ENCODE measurements at places on chromosomes 6 and 20.
A peak's percentile ranks its signal among the peaks of the same experiment; 100 is the strongest.

GRCh38 chr6:155782320-155782731 lies 326.7 kb upstream of the NOX3 start:
- no peak for DNase-seq

GRCh38 chr6:107941627-107942026 lies 16.4 kb downstream of the SEC63 start:
- no peak for DNase-seq

- DNase-seq: no peak
Measured at GRCh38 chr20:48210111-48211027, 425.1 kb upstream of the SULF2 start.

GRCh38 chr6:87979737-87980136 lies 67.9 kb upstream of the SPACA1 start:
- no peak for DNase-seq

- DNase-seq: no peak
Measured at GRCh38 chr6:24448828-24449525, 40.4 kb downstream of the GPLD1 start.

GRCh38 chr6:4294636-4295035 lies 159.3 kb upstream of the ECI2 start:
- no peak for DNase-seq

DNA sequence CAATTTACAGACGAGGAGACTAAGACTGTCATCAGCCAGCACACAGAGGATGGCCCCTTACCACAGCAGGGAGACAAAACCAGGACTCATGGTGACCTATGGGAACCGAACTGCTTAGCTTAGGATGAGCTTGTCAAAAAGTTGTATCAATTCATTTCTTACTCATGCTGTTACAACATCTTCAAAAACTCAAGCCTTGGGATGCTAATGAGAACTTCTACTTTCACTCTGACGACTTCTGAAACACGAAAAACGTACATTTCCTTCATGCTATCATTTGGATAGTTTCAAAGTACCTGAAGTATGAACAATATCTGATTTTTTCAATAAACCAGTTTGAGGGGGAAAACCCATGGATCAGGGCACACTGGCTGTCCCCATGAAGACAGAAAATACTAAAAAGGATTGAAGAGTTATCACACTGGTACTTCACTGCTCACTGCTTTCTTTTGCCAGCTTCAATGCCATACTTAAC lies 31.9 kb downstream of the HIVEP2 start:
- no peak for DNase-seq

- DNase-seq: no peak
Measured at GRCh38 chr6:47182291-47182957, 127.3 kb downstream of the TNFRSF21 start.

DNA sequence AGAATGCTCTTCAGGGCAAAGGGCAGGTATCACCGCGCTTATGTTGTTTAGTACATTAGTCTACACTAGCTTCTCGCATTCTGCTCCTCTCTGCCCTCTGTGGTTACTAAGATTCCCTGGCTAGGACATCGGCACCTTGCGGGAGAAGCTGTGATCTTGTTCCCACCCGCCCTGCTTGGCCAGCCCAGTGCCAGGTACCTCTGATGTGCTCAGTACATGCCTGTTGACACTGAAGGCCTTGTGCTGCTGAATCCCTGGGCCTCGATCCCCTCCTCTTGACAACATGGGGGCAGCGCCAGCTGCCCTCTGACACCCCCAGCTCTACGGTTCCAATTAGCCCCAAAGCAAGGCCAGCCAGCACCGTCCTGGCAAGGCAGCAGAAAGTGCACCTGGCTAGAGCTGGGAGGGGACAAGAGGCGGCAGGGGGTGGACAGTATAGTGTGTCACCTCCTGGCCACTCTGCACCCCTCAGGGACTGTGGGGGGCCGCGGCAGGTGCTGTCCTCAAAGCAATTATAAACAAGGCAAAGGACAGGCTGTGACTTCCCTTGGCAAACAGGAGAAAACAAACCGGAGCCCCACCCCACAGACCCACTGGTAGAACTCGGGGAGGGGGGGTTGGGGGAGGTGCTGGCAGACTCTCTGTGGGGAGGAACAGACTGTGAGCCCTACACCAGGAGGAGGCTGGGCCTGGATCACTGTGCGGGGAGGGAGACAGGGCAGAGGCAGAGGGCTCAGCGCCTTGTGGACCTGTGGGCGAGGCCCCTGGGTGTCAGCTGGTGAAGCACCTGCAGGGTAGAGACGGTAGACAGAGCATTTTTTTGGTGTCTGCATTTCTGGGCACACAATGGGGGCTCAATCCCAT lies 7.1 kb downstream of the TFEB start:
- DNase-seq: no peak

GRCh38 chr6:142966294-142966693 lies 21.3 kb upstream of the HIVEP2 start:
- DNase-seq: no peak

DNA sequence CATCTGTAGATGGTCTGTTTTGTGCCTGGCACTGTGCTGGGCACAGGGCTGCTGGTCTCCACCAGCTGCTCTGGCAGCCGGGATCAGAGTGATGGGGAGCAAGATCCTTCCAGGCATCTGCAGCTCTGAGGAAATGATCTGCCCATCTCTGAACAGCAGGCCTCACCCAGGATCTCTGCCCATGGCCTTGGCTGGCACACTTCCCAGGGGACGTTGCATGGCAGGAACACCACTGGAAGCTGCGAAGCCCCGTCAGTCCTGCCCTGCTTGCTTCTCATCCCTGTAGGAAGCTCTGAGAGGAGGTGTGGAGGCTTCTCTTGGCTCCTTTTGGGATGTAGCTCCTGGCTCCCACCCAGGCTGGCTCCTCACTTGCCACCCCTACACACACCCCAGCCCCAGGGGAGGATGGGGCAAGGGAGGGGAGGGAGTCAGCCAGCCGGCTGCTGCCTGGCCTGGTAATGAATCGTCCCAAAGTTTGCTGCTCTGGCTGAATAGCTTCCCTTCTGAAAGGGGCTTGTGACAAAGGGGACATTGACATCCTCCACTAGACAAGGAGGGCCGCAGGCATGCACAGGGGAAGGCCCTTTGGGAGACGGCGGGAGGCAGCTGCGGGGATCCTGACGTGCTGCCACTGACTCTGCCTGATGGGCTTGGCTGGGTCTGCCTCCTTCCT lies 108.9 kb downstream of the VEGFA start:
- peak; percentile 10 for DNase-seq

DNA sequence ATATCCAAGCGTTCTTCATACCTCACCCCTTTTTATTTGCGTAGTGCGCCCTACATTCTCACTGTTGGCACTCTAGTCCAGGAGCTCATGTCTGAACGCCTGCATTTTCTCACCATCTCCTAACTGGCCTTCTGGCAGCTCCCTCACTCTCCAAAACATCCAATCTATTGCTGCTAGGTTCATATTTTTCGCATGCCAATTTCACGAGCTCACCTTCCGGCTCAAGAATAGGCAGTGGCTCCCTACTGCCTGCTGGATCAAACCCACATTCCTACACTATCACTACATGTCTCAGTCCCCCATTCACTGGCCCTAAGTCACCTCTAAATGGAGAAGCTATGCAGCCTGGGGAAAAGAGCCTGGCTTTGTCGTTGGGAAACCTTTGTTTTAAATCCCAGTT lies 115.0 kb downstream of the IPCEF1 start:
- DNase-seq: no peak

GRCh38 chr6:34462551-34462971 lies 3.3 kb upstream of the PACSIN1 start:
- DNase-seq: no peak

- no peak for DNase-seq
Measured at GRCh38 chr6:24600903-24601302, 45.1 kb downstream of the KIAA0319 start.

GRCh38 chr6:6497976-6498375 lies 90.5 kb upstream of the LY86 start:
- no peak for DNase-seq

DNA sequence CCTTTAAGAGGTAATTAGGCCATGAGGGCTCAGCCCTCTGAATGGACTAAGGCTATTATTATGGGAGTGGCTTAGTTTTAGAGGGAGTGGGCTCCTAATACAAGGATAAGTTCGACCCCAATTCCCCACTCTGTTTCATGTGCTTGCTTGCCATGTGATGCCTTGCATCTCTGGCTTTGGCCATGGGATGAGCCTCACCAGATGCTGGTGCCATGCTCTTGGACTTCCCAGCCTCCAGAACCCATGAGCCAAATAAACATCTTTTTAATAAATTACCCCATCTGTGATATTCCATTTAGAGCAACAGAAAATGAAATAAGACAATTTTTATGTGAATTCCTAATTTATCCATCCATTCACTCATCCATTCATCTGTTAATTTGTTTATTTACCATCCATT lies 50.3 kb downstream of the GTF2H5 start:
- no peak for DNase-seq

DNA sequence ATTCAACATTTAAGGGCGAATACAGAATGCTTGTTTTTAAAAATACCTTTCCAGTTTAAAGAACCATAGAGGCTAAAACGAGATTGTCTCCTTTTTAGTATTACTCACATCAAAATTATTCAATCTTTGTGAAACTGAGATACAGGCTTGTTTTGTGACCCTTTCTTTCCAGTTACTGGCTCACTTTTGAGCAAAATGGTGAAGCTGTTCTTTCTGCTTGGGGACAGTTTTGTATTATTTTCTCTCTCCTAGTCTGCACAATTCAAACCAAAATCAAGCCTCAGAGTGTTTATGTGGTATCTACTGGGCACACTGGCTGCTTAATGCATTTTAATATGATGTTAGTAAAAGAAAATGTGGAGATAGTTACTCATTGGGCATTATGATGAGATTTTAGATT lies 36.5 kb downstream of the HIVEP1 start:
- DNase-seq: no peak
